ENCODE measurements at places on chromosomes 6 and 20. TPM values are rescaled to one million over a fixed set of nuclear protein-coding genes. Genes with fewer than 3 reads are reported as not detected.

The JAG1 gene
- total RNA-seq: 37.5 TPM

The PIM1 gene
- 8.6 TPM for total RNA-seq

The TMEM14C gene
- total RNA-seq: 149 TPM

The SUPT3H gene
- total RNA-seq: 4.0 TPM

The NCOA5 gene
- 20.2 TPM for total RNA-seq

The PCED1A gene
- total RNA-seq: 26.6 TPM

The F13A1 gene
- total RNA-seq: not detected

The ILRUN gene
- 39.9 TPM for total RNA-seq

The WFDC13 gene
- total RNA-seq: not detected

The TREM1 gene
- total RNA-seq: 0.25 TPM

The RIPPLY2 gene
- total RNA-seq: 0.32 TPM

The LINC00237 gene
- not detected for total RNA-seq

The STMND1 gene
- total RNA-seq: not detected

The DEFB127 gene
- not detected for total RNA-seq

The TMC2 gene
- not detected for total RNA-seq

The CALHM5 gene
- 0.03 TPM for total RNA-seq

The OTOR gene
- not detected for total RNA-seq

The RIMS1 gene
- not detected for total RNA-seq

The BEND6 gene
- total RNA-seq: 0.88 TPM

The FLRT3 gene
- 1.9 TPM for total RNA-seq

The CCR6 gene
- total RNA-seq: not detected

The TUBB1 gene
- 0.02 TPM for total RNA-seq

The PPP1R16B gene
- total RNA-seq: 0.08 TPM

The GNRH2 gene
- total RNA-seq: 0.23 TPM

The FOXA2 gene
- total RNA-seq: 17.8 TPM

The EEF1E1 gene
- 60.8 TPM for total RNA-seq

The ROS1 gene
- total RNA-seq: 0.18 TPM

The MACROD2 gene
- 0.65 TPM for total RNA-seq
